ENCODE measurements at places on chromosomes 4 and X.

DNA sequence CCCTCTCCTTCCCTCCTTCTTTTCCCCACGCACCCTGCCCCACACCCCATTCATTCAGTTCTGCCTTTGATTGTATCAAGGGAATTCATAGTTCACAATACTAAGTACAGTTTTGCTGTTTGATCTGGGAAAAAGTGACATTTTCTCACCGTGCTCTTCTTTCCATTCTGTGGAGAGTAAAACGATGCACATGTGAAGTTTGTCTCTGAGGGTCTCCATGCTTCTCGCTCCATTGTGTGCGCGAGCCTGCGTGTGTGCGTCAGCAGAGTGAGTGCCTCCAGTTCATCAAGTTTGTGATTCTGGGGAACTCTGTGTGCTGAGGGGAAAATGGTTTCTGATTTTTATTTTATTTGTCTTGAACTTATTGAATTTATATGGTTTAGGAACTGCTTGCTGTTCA is 1.9 kb downstream of the STK26 start:
- DNase-seq: no peak

DNA sequence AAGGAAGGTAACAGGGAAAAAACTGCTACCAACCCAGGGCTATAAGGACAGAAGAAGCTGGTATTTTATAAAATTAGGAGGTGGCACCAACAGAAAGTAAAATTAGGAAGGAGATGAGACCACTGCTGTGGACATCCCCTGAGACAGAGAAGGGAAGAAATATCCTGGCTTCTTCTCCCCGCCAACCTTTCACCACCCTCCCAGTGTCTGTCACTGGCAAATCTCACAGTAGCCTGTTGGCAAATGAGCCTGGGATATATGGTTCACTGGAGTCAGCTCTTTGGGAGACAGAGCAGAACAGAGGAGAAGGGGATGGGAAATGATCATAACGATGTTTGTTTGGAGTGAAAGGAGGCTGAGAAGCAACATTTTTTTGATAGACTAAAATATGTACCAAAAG is 190.9 kb upstream of the PACRGL start:
- no peak for DNase-seq

DNA sequence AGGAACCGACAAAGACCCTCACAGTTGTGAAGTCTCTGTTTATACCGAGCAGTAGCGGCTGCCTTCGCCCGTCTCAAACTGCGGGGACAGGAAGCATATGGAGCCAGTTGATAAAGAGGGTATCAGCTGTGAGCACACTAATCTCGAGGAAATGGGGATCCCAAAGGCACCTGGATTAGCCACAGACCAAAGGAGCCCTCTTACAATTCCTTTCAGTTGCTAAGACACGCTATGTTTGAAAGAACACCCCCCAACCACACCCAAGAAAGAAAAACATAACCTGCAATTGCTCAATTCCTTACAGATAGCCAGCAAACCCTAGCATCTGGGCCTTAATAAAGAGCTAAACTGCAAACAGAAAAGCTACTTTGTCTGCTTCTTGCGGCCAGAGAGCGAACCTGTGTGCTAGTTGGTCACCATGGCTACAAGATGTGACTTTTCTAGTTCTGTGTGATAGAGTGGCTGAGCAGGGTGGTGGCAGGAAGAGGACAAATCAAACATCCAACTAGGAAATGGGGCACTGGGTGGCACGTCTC is 23.3 kb upstream of the CHRNA9 start:
- DNase-seq: no peak

DNA sequence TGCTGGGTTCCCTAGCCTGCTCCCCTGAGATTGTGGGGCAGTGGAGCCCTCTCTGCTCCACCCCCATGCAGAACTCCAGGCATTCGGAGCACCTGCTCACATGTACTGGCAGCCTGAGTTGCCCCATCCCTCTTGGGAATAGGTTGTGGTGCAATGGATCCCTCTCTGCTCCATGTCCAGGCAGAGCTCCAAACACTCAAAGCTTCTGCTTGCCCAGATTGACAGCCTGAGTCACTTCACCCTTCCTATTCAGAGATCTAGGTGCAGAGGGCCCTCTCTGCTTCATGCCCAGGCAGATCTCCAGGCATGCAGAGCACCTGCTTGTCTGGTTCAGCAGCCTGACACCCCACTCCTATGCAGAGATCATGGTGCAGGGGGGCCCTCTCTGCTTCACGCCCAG is 18.6 kb upstream of the TEX13B start:
- DNase-seq: no peak

GRCh38 chrX:15468036-15468435 is 25.1 kb downstream of the PIR start:
- peak; percentile 65 for DNase-seq

DNA sequence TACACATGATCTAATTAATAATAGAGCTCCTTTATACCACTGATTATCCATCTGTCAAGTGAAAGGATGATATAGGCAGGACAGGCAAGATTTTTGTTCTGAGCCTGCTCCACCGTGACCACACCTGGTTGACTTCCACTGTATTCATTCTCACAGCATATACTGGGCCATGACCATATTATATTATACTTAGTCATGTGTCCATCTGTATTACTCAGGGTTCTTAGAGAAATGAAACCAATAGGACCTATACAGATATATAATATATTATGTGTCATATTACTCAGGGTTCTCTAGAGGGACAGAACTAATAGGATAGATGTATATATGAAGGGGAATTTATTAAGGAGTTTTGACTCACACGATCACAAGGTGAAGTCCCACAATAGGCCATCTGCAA is 675.1 kb downstream of the GRXCR1 start:
- no peak for DNase-seq

DNA sequence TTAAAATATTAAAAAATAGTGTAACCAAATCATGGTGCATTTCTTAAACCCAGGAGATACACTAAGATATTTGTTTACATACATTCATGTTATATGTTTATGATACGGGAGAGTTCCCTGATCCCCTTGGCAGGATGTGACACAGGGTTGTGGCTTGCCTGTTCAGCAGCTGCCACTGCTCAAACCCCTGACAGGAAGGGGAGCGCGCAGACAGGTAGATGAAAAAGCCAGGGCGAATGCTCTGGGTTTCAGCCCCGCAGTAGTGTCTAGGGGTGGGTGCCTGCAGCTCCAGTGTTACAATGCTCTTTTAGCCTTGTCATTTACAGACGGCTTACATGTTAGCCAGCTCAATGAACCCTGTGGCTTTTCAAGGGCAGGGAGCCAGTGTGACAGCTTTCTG is 1343.8 kb upstream of the IGFBP7 start:
- no peak for DNase-seq

- DNase-seq: peak; percentile 89
These were observed 503.3 kb upstream of the FAM241A start for GRCh38 chr4:111641813-111642579.

DNA sequence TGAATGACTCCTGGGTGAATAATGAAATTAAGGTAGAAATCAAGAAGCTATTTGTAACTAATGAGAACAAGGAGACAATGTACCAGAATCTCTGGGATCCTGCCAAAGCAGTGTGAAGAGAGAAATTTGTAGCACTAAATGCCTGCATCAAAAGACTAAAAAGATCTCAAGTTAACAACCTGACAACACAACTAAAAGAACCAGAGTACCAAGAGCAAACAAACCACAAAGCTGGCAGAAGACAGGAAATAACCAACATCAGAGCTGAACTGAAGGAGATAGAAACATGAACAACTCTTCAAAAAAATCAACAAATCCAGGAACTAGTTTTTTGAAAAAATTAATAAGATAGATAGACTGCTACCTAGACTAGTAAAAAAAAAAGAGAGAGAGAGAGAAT is 8.4 kb downstream of the CFAP299 start:
- no peak for DNase-seq
